Pancreas (tissue), 10 donors: ENCODE measurements at places on chromosomes 5 and 9. TPM values are rescaled to one million over a fixed set of nuclear protein-coding genes. Genes with fewer than 3 reads are reported as not detected.

Gene TNC
- total RNA-seq = 0.55 TPM

Gene EPB41L4B
- total RNA-seq = 97.8 TPM

Gene NPR3
- 0.25 TPM for total RNA-seq

Gene DCAF10
- total RNA-seq = 19.0 TPM

Gene TBC1D2
- 5.2 TPM for total RNA-seq

Gene DMRTA1
- 1.3 TPM for total RNA-seq

Gene ARPC5L
- 14.1 TPM for total RNA-seq

Gene HSD17B3
- 0.98 TPM for total RNA-seq

Gene ARHGEF28
- 18.2 TPM for total RNA-seq

Gene ADAMTSL2
- total RNA-seq = 1.6 TPM

Gene TEK
- 2.1 TPM for total RNA-seq

Gene LEAP2
- total RNA-seq = 2.0 TPM

Gene SMC5
- 16.1 TPM for total RNA-seq

Gene XPA
- 6.1 TPM for total RNA-seq

Gene FOXD1
- not detected for total RNA-seq
